Stimulated activated CD4-positive, alpha-beta T cell treated with anti-CD3 and anti-CD28 coated beads, Interleukin-1b, Interleukin-23, amount 100 ng/mL, for 1 hour (primary cell): ENCODE measurements at places on chromosomes 6 and 20.

- no peak for DNase-seq
These were observed 7.5 kb downstream of the AFG1L start for GRCh38 chr6:108302386-108302785.

DNA sequence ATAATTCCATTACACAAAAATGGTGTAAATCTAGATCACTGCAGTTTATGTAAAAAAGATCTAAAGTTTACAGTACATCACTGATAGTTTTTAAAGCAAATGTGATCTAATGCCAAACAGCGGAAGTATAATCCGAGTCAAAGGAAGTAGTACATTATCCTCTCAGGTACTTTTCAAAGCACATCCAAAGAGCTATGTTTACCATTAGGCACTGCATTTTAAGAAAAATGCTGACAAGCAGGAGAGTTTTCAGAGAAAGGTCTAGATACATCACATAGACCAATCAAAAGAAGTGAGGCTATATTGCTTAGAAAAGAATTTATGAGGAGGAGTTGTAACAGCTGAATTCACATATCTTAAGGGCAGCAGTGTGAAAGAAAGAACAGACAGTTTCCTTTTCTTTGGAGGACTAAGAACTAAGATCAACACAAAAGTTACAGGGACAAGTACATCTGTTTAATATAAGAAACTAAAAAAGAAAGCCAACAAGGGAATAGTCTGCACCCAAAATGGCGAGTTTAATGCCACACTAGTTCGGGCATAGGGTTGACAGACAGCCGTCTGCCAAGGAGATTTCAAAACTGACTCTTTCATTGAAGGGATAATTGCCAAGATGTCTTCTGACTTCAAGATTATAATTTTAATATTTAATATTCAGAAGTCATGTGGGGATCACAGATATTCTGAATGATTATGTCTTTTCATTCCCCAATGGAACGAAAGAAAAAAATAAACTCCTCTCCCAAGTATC lies 1.4 kb downstream of the ZNF184 start:
- DNase-seq = no peak

DNA sequence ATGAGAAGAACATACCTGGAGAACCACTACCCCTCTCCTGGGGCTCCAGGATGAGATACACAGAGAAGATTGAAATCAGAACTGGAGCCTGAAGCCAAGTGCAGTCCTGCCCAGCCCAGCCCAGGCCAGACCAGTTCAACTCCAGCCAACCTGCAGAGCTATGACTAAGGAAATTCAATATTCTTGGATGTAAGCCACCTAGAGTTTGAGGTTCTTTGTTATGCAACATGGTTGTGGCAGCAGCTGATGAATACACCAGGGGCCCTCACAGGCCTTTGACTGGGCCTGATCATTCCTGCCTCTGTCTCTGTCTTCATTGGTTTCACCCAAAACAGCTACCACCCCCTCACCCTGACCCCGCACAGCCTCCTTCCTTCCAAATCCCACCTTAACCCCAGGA lies 167.8 kb downstream of the LRFN2 start:
- no peak for DNase-seq

DNA sequence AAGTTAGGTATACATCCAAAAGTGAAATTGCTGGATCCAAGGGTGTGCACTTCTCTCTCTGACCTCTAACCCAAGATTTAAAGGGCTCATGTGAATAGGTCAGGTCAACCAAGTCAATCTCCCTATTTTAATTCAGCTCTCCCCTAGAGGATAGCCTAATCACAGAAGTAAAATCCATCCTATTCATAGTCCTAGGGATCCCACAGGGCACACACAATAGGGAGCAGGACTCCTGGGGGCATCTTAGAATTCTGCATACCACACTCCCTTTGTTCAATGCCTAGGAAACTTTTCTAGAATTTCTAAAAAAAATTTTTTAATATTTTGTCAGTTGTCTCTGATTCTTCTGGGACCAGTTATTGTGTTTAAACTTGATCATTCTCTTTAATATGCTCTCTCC lies 35.1 kb downstream of the CST9L start:
- DNase-seq = no peak

DNA sequence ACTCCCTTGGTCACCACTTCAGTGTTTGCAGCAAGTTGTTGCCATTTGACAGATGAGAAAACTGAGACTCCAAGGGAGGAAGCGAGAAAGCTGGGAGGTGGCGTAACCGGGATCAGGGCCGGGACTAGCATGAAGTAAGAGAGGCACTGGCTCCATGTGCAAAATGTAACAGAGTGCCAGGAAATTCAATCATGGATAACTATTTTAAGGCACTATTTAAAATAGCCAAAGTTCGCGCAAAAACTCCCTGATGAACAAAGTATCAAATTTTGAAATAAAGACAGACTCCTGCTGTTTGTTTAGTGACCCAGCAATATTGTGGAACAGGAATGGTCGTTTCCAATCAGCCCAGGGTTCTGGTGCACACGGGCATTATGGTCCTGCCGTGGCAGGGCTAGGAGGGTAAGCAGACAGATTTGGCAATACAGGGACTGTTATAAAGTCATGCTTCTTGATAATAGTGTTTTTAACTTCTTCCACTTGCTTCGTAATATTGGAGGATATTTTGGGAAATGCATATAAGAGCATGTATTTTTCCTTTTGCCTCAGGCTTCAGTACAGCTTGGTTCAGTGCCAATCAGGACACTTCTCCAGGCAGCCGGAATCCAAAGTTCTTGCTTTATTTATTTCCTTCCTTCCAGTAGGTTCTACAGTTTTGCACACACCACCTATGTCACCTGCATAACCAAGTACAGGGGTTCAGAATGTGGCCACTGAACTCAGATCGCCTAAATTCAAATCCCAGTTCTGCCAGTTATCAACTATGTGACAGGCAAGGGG lies 141.6 kb downstream of the EYA2 start:
- DNase-seq = no peak

DNA sequence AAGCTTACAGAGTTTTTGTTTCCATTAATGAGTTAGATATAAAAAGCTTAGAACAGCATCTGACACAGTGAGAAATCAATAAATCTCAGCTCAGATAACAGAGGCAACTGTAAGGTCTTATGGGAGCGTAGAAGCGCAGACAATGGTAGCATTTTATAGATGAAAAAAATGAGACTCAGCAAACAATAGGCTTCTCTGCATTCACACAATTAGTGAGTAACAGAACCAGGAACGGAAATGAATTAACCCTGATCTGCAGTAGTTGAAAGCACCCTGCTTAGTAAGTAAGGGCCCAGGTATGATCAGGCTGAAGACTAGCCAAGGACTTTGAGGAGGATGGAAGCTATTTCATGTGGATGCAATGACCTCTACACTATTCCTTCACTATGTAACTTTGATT lies 147.2 kb upstream of the EYA4 start:
- no peak for DNase-seq

- no peak for DNase-seq
These were observed 25.7 kb downstream of the BMP7 start for GRCh38 chr20:57240581-57241362.

- DNase-seq = no peak
These were observed 8.5 kb upstream of the MRPS10 start for GRCh38 chr6:42226161-42226611.

GRCh38 chr6:118280210-118280609 lies 267.9 kb upstream of the PLN start:
- no peak for DNase-seq

DNA sequence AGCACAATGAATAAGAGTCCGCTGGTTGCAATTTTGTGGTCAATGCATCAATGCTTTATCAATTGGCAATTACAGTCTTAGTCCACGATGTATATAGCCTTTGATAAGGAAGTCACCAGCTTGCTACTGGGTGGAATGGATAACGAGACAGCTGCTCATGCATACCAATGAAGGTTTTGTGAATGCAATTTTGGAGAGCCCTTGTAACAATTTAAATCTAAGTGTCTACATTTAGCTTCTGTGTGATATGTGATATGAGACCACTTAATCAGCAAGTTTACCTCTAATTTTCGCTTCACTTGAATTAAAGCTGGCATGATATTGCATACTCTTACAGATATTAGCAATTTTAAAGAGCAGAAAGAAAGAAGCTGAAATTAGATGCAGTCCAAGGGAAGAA lies 543.9 kb downstream of the RNF144B start:
- DNase-seq = no peak

DNA sequence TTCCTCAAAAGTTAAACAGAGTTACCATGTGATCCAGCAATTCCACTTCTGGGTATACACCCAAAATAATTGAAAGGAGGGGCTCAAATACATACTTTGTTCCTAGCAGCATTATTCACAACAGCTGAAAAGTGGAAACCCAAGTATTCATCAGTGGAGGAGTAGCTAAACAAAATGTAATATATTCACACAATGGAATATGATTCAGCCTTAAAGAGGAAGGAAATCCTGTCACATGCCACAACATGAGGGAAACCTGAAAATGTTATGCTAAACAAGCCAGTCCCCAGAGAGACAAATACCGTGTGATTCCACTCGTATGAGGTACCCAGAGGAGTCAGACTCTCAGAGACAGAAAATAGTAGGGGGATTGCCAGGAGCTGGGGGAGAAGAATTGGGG lies 44.5 kb downstream of the PXDC1 start:
- no peak for DNase-seq
